ENCODE measurements at places on chromosomes 7 and 10. TPM values are rescaled to one million over a fixed set of nuclear protein-coding genes. Genes with fewer than 3 reads are reported as not detected.

The CALML3 gene
- polyA plus RNA-seq: not detected

DNA sequence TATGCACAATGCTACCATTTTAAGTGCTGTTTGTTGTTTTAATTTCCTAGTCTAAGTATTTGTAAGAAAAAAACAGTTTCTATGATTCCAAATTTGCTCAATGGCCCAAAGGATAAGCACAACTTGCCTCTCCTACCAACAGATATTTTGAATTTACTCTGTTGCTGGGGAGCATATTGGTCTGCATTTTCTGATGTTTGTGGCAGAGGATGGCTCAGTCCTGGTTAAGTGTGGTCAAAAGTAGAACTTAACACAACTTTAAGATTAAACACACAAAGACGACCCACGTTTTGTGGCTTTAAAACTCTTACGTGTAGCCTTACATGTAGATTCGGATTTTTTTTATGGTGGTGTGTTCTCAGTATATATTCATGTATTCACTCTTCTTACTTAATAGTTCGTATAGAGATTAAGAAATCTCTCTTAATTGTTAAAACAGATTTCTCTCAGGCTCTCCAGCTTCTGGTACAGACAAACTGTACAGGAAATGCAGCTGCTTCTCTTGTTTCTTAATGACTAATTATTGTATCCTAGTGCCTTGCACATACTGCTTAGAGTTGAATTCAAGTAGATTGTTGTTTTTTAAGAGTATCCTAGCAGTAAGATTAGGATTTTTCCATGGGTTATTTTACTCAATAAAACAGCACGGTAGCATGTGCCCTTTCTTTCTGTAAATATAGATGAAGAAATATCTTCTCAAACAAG lies 86.2 kb downstream of the GPR85 start:
- no peak for DNase-seq

GRCh38 chr10:124338276-124338925 lies 80.3 kb downstream of the OAT start:
- DNase-seq: no peak

- no peak for DNase-seq
Observed at GRCh38 chr7:100546926-100547800, 8.2 kb downstream of the AGFG2 start.

DNA sequence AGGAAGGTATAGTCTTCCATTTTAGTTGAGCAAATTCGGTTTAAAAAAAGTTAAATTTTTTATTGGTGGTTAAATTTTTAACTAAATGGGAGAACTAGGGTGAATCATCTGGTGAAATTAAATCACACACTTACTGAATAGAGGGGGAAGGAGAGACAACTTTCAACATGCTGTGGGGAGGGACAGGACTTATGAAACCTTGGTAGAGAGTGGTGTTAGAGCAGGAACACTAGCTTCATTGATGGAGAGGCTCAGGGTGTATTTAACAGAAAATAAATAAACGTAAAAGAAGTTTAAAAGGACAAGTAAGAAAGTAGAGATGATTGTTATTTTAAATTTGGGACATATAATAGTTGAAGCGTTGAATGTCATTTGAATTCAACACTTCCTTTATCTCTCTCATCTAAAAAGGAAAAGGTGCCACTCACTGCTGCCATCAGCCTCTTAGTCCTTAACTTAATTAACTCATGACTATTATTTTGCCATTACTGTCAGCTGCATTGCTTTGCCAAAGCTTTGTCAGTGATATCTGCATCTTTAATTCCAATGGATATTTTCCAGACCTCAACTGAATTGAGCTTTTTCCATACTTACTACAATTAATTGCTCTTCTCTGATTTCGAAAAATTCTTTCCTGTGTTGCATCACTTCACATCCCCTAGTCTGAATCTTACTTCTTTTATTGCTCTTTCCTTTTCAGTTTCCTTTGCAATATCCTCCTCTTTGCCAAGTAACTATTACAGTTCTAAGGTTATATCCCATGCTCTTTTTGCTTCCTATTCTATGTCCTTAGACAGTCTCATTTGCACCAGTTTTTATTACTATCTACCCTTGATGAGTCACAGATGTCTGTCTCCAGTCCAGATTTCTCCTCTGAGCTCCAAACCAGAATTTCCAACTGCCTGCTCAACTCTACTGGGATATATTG lies 71.7 kb downstream of the GNAT3 start:
- DNase-seq: no peak

All from renal cortex interstitium (tissue), 15 donors.